ENCODE measurements at places on chromosomes 1 and 21.

DNA sequence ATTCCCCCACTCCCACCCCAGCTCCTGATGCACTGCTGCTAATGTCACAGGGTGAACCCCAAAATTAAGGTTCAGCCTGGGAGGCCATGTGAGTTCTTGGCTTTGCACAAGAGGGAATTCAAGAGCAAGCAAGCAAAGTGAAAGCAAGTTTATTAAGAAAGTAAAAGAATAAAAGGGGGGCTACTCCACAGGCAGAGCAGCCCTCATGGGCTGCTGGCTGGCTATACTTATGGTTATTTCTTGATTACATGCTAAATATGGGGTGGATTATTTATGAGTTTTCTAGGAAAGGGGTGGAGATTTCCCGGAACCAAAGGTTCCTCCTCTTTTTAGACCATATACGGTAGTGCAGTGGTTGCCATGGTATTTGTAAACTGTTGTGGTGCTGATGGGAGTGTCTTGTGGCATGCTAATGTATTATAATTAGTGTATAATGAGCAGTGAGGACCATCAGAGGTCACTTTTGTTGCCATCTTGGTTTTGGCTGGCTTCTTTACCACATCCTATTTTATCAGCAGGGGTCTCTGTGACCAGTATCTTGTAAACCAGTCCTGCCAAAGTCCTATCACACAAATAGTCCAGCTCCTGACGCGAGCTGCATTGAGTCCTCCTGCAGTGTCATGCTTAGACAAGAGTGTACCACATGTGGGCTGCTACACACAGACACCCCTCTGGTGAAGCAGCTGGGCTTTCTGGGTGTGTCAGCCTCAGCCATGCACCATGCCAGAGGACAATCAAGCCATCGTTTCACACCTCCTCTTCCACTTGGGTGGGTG, 46.4 kb upstream of the CSF1 start:
- no peak for DNase-seq

- peak; percentile 47 for DNase-seq
These were observed 16.9 kb downstream of the TCEANC2 start for GRCh38 chr1:54070171-54070837.

- no peak for DNase-seq
These were observed 49.3 kb downstream of the ADAMTS1 start for GRCh38 chr21:26795866-26796329.

DNA sequence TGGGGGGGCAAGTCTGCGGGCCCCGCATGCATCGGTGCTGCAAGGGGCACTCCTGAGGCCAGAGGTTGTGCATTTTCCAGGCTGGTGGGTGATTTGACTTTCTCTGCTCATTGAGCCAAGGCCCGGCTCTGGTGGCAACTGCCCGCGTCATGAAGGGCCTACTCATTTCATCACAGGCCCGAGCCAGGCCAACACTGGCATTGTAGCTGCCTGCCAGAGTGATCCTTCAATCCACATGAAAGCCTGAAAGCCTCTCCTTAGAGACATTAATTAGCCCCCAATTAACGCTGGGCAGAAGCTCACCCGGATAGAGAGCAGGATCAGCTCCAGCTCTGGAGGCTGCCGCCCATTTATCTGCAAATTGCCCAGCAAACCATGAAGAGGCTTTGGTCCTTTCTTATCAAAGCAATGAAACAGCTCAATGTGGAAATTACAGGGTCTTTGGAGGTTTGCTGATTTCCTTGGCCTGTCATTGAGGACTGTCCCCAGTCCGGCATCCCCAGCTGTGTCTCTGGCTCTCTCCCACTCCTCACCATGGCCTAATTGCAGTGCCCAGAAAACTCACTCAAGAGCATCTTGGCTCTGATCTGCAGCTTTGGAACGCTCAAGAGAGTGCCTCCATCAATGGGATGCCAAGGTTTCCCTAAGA, 50.4 kb upstream of the STUM start:
- DNase-seq, result no peak

DNA sequence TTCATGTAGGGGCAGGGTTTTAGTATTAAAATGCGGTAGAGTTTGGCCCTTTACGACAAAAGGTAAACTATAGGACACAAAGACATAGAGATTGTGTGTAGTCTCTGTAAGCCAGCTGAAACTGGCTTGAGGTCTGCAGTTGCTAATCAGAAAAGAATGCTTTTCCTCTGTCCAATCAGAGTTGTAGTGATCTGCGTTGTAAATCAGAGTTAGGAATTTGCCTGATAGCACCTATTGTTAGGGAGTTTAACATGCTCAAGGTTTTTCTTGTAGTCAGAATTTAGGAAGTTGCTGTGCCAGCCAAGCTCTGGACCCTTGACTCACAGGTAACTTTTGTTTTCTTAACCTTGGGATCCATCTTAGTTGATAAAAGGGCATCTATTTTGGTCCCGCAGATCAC, 61.2 kb upstream of the VTCN1 start:
- no peak for DNase-seq

- DNase-seq, result no peak
These were observed 1.7 kb downstream of the WNT9A start for GRCh38 chr1:227945891-227946623.
